Testis (tissue), 5 donors: ENCODE measurements at places on chromosomes 11 and 22. TPM values are rescaled to one million over a fixed set of nuclear protein-coding genes. Genes with fewer than 3 reads are reported as not detected.

- no peak for DNase-seq
Observed at GRCh38 chr11:112665291-112665690, 295.9 kb upstream of the NCAM1 start.

The C22orf42 gene
- polyA plus RNA-seq: 13.3 TPM

GRCh38 chr22:33896154-33896553 lies 24.1 kb downstream of the LARGE1 start:
- no peak for DNase-seq

DNA sequence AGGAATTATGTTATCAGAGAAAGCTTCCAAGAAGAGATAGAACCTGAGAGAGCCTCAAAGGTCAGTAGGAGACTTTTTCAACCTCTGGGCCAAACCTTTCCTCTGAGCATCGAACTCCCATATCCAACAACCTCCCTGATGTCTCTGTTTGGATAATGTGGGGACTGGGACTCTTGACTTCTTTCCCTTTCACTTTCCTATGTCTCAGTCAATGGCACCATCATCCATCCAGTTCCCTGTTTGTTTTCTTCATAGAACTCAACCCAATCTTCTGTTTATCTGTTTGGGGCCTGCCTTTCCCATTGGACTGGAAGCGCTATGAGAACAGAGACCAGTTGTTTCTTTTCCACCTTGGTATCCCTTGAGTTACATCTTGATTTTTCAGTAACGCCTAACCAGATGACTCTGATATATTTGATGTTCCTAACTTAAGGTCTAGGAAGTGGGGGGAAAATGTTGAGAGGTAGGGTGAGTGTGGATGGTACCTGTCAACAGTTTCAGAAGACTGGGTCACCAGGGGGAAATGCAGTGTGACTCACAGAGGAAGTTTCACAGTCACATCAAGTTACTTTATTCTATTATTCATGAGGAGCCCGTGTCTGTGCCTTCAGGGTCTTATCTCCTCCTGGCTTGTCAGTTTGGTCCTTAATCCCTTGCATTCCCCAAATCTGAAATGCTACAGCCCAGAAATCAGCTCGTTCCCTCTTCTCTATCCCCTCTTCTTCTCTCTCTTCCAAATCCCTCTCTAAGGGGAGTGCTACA lies 4.5 kb upstream of the KCNE3 start:
- no peak for DNase-seq

The DDI1 gene
- polyA plus RNA-seq: 49.4 TPM

The MAJIN gene
- 36.4 TPM for polyA plus RNA-seq

DNA sequence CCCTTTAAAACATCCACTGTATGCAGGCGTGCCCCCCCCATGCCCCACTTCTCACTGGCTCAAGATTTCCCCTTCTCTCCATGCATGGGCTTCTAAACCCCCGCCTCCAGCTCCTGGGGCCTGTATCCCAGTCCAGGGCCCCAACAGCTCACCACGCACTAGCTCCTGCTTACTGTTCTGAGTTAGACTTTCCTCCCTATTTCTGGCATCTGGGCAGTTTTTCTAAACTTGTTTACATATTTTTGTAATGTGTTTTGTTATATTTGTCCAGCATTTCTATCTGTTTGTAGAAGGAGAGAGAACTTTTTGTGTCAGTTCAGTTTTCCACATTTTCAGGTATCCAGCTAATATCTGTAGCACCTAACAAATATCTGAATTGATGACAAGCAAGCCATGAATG lies 178.5 kb downstream of the SPON1 start:
- no peak for DNase-seq

The PLXNB2 gene
- 98.0 TPM for polyA plus RNA-seq

The NCR3LG1 gene
- polyA plus RNA-seq: 5.0 TPM

DNA sequence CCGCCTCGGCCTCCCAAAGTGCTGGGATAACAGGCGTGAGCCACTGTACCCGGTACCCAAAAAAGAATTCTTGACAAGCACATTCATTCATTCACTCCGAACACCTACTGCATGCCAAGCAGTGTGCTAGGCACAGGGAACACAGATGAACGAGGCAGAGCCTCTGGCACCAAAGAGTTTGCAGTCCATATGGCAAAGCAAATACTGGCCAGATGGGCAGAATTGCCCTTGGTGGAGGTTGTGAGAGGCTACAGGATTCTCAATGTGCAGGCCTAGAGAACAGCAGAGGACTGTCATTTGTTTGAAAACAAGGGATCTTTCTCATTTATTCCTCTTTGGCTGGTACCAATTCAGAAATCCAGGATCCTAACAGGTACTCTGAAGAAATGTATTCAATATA lies 27.5 kb upstream of the MTCH2 start:
- no peak for DNase-seq

GRCh38 chr11:11476971-11477645 lies 124.1 kb upstream of the CSNK2A3 start:
- no peak for DNase-seq
